ENCODE measurements at places on chromosomes 3 and 15.

- no peak for DNase-seq
Measured at GRCh38 chr3:41769106-41769505, 192.8 kb downstream of the ULK4 start.

DNA sequence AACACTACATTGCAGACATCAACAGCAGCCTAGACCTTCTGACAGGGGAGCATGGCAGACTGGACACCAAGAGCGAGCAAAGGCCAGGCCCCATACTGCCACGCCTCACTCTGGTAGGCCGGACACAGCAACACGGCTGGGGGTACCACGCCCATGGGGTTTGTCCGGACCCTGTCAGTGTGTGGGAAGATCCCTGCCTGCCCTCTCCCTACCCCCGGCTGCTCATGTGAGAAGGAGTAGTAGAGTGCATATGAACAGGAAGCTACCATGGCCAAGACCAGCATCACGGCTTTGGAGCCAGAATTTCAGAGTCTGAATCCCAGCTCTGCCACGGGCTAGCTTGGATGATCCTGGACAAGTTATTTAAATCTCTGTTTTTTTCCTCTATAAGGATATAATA is 27.9 kb downstream of the ALDH1L1 start:
- no peak for DNase-seq

DNA sequence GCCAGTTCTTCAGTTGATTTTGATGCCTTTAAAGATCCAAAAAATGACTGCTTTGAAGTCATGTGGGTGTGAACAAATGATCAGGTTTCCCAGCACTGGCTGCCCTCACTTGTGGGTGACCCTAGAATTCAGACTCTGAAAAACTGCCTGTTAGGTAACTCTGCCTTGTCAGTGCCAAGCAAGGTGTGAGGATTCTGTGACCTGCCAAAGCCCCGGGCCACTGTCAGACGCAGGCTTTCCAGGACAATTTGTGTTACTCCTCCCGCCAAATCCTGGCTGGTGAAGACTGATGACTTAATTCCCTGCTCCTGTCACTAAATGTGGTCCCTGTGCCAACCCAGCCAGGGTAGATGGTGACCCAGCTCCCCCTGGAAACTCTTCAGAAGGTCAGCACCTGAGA is 99.2 kb upstream of the PSMD6 start:
- no peak for DNase-seq

DNA sequence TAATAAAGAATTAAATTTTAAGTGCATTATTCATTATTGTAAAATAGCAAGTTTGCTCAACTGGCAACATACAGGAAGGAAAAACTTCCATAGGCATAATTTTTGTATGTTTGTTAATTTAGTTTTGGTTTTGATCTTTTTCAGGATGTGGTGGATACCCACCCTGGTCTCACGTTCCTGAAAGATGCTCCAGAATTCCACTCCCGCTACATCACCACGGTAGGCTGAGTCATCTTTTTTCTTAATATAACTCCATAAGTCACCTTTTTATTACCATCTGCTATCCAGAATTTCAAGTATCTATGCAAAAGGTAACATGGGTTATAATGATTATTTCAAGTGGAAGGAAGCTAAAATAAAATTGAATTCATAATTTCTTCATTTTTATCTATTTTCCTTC is 104.8 kb downstream of the PPP2R3A start:
- DNase-seq, result peak; percentile 87

DNA sequence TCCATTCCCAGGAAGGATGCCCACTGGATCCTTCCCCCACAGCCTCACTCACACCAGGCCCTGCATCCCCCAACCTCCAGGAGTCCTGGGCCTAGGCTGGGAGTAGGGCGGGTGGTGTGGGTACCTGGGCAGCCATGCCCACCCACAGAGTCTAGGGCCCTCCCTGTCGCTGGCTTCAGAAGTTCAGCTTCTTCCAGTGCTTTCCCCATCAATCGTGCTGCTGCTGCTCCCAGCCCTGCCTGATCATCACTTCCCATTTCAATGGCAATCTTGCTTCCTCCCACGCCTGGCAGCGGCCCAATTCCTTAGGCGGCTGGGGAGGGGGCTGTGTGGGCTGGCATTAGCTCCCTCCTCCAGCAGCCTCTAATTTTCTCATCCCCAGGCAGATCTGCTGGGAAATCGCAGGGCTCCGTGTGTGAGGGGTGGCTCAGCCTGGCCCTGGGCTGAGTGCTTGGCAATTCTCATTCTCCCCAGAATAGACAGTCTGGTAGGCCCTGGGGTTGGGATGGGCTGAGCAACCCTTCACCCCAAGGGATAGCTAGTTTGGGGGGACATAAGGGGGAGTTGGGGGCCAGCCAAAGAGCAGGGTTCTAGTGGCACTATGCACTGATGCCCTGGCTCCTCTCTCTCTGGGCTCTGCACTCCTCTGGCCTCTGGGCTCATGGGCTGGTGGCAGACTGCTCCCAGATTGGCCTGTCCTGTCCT is 66.4 kb downstream of the SCN5A start:
- DNase-seq, result no peak

Measured in cardiac fibroblast (primary cell).